ENCODE measurements at places on chromosomes 13 and 19. TPM values are rescaled to one million over a fixed set of nuclear protein-coding genes. Genes with fewer than 3 reads are reported as not detected.

LRG1 gene
- not detected for total RNA-seq

- no peak overlapping the region for H3K4me3 ChIP-seq
- no peak overlapping the region for H3K27ac ChIP-seq
- no peak for DNase-seq
- no peaks in the 10 kb centered on the region for H3K27me3 ChIP-seq
- H3K36me3 ChIP-seq, result no peaks in the 10 kb centered on the region
These were observed 436.7 kb downstream of the EFNB2 start for GRCh38 chr13:106098778-106099177.

- H3K27ac ChIP-seq, result no peak overlapping the region
- H3K27me3 ChIP-seq, result no peaks in the 10 kb centered on the region
- H3K4me3 ChIP-seq, result no peak overlapping the region
- H3K36me3 ChIP-seq, result peaks cover 5% of the 10 kb centered on the region
These were observed 6.1 kb downstream of the KDM4B start for GRCh38 chr19:4974880-4975469.

MADCAM1 gene
- 1.1 TPM for total RNA-seq

DNA sequence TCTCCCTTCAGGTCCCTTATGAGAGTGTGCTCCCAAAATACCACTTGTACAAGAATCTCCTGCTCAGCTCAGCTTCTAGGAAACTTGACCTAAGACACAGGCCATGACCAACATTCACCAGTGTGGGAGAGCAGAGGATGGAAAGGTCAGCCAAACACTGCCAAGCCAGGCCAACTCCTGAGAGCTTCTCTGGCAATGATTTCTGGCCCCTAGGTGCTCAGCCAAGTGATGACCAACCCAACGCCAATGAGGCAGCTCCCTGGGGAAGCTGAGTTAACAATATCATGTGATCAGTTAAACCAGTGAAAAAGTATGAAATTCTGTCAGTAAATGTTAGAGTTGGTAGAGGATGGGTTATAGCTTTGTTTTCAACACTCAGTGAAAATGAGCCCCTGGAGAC is 49.1 kb upstream of the FLT1 start:
- no peaks in the 10 kb centered on the region for H3K27me3 ChIP-seq
- H3K4me1 ChIP-seq, result peaks cover 10% of the 10 kb centered on the region
- DNase-seq, result no peak

- no peaks in the 10 kb centered on the region for H3K4me1 ChIP-seq
- no peak overlapping the region for H3K27ac ChIP-seq
- no peak overlapping the region for H3K4me3 ChIP-seq
These were observed 744.8 kb downstream of the PCDH17 start for GRCh38 chr13:58376349-58376748.

All from osteocyte (in vitro differentiated cells).